A673 (cell line): ENCODE measurements at places on chromosomes 16 and 17.

DNA sequence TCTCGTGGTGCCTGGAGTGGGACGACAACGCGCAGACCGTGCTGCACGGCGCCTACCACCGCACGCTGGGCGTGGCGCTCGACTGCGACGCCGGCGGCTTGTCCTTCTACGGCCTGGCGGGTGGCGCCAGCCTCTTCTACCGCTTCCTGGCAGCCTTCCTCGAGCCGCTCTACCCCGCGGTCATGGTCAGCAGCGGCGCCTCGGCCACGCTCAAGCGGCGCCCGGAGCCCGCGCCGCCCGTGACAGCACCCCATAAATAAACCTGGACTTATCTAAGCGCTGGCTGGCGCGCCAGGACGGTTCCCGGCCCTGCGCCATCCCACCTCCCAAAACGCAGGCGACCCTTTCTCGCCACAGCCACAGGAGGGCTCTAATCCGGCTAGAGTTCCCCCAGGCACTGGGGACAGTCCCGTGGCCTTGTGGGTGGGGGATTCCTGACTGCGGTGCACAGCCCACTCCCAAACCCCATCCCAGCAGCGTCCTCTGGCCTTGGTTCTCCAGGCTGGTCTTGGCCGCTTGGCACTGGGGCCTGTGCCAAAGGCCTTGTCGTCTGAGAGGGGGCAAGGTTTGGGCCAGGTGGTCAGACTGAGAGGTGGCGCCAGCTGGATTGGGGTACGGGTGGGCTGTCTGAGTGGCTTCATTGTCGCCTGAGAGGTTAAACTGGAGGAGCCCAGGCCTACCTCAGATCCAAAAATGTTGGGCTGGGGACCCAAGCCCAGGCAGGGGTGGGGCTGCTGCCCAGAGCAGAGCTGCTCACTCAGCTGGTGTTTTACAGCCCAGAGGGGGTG, 10.1 kb upstream of the SLC16A5 start:
- no peak for DNase-seq

DNA sequence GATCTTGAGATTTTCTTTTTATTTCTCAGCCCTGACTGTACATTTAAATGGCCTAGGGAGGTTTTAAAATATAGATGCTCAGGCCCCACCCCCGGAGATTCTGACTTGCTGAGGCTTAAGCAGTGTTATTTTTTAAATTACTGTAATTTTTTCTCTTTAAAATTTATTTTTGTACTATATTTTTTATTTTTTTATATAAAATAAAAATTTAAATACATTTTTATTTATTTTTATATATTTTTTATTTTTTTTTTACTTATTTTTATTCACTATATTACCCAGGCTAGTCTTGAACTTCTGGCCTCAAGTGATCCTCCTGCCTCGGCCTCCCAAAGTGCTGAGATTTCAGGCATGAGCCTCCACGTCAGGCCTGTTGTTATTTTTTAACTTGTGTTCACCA, 83.3 kb downstream of the KATNIP start:
- no peak for DNase-seq

GRCh38 chr17:78111016-78111726, 17.4 kb downstream of the TMC6 start:
- no peak for DNase-seq

- no peak for DNase-seq
Measured at GRCh38 chr17:63840591-63841349, 1.7 kb downstream of the SMARCD2 start.

GRCh38 chr16:57838161-57838560, 35.9 kb upstream of the KIFC3 start:
- DNase-seq, result no peak

GRCh38 chr17:29150161-29150560, 30.0 kb downstream of the MYO18A start:
- no peak for DNase-seq

- no peak for DNase-seq
Measured at GRCh38 chr17:81608605-81609004, 28.3 kb downstream of the NPLOC4 start.

DNA sequence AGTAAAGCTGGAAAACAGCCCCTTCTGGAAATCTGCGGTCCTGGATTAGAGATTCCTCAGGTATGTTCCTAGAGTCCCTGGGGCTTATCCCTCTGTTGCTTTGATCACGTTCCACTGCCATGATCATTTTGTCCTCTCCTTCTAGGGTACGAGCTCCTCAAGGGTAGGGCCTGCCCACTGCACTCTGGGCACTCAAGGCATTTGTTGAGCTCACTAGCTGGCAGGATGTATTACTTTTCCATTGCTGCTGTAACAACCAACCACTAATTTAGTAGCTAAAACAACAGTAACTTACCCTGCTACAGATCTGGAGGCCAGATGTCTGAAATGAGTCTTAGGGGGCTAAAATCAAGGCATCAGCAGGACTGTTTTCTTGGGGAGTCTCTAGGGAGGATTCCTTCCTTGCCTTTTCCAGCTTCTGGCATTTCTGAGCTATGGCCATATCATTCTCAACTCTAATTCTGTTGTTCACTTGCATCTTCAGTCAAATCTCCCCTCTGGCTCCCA, 65.7 kb downstream of the ARSG start:
- no peak for DNase-seq

DNA sequence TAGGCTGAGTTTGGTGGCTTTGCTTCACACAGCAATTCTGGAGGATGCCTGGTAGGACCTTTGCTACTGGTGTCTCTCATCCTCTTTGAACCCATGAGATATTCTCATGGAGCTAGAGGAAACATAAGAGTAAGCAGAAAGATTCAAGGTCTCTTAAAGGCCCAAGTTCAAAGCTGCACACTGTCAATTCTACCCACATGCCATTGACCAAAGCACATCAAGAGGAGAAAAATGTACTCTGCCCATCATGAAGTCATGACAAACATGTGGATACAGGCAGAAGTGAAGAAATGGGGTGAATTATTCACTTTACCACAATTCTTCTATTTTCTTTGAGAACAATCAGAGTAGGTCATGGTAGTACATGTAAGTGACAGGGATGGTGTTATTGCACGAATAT, 13.1 kb downstream of the SKA2 start:
- no peak for DNase-seq

GRCh38 chr16:85994492-85995490, 95.8 kb downstream of the IRF8 start:
- DNase-seq, result no peak

DNA sequence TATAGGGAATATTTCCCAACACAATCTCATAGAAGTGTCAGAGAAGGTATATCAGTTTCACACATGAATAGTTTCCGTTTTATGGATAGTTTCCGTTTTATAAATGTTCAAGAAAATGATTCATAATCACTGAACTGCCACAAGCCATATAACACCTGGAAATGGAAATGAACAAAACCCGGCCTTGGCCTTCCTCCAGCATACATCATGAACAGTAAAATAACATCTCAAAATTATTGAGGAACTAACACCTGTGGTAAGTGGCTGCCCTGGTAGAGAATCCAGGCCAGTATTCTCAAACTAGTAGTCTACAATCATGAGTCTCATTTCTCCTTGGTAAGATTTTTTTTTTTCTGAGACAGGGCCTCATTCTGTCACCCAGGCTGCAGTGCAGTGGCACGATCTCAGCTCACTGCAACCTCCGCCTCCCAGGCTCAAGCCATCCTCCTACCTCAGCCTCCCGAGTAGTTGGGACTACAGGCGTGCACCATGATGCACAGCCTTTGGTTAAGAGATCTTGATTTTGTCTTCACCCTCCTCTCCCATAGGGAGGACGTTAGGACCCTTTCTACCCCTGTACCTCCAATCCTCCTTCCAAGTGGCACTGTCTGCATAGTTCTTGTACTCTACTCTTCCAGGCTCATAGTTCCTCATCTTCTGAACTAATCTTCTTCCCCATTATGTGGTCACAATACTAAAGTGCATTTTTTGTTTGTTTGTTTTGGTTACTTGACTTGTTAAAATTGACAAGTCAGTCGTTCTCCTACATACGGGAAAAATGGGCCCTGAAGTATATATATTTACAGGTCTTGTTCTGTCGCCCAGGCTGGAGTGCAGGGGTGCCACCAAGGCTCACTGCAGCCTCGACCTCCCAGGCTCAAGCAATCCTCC, 15.0 kb upstream of the RGS9 start:
- DNase-seq, result no peak

- DNase-seq, result no peak
Measured at GRCh38 chr17:82175201-82175600, 37.4 kb downstream of the CCDC57 start.
